ENCODE measurements at places on chromosomes 16 and 17. TPM values are rescaled to one million over a fixed set of nuclear protein-coding genes. Genes with fewer than 3 reads are reported as not detected.
A peak's percentile ranks its signal among the peaks of the same experiment; 100 is the strongest.

GRCh38 chr17:33527290-33527689 lies 234.2 kb upstream of the ASIC2 start:
- DNase-seq = no peak

DNA sequence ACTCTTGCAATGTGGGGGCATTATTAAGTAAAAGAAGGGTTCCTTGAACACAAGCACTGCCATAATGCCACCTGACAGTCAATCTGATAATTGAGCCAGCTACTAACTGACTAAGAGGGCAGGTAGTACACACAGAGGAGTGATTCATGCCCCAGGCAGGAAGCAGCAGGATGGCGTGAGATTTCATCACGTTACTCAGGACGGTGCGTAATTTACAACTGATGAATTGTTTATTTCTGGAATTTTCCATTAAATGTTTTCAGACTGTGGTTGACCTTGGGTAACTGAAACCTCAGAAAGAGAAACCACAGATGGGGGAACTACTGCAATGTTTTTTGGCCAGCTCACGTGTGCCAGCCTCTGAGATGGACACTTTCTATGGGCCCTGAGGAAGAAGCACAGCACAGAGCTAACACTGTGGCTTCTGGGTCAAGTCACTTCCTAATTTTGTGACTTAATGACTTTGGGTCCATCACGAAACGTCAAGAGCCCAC lies 46.7 kb downstream of the C17orf67 start:
- DNase-seq = no peak

- no peak for DNase-seq
Observed at GRCh38 chr17:13462673-13463124, 139.0 kb downstream of the HS3ST3A1 start.

DNA sequence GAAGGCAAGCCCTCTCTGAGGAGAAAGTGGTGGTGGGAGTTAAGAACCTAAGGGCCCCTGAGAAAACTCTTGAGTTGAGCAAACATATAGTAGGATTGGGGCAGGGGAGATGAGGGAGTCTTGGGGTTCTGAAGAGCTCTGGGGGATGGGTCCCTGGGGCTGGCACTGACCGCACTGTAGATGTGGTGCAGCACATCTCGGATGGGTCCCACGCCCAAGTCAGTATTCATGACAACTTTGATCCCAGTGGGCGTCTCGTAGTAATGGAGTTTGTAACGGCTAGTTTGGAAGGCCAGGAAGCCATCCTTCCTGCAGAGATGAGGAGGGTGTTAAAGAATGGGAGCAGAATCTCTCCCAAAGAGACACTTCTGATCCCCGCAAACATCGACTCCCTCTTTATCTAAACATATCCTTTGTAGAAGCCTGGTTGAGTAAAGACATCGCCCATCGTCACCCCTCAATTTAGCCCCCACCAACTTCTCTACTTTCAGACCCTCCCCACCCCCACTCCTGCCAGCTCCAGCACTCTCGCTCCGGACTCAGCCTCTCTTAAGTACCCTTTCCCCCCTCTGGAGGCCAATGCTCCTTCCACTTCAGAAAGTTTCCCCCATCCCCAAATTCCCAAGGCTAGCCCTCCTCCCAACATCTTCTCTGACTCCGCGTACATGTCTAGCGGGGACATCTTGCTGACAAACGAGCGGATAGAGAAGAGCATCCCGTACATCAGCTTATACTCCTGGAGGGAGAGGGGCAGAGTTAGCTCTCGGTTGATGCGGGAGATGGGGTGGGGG lies 710 bp downstream of the TRAPPC1 start:
- no peak for DNase-seq

GRCh38 chr16:2009164-2009711 lies 383 bp downstream of the ZNF598 start:
- DNase-seq = no peak

DNA sequence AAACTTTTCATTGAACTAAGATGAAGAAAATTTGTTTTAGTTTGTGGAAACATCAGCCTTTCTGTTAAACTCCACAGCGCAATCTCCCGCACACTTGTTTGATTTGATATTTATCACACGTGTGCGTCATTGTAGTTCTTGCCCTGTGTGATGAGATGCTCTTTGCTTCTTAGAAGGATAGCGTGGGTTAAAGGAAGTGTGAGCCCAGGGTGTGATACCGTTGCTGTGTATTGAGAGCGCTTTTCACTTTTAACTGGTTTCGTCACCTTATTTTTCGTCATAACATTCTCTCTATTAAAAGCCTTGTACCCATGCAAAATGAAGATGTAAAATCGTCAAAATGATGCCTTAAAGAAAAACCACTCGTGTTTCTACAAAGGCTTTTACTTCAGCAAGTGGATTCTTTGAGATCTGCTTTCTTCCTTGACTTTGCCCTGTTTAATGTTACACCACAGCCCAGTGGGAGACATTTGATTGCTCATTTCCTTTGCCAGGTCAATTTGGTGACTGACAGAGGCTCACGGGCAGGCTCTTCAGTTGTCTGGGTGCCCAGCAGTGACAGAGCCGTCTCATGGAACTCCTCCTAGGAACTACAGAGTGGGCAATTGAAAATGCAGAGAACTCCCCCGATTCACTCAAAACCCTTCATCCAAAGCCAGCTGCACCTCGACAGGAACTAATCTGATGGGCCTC lies 61.1 kb downstream of the RPA1 start:
- DNase-seq = no peak

DNA sequence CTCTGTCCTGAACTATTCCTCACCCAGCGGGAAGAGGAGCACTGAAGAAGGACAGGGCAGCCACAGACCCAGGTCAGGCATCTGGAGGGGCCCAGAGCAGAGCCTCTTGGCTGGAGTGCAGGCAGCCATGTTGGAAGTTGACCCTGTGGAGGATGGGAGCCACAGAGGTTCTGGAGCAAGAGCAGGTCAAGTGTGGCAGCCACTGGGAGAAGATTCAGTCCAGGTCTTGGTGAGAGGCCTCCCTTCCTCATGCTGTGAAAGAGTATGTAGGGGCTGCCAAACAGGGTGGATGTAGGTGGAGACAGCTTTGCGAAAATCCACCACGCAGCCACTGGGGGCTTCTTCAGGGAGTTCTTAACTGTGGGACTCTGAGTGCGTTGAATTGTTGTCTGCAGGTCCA lies 590 bp upstream of the CD79B start:
- no peak for DNase-seq

- DNase-seq = no peak
Observed at GRCh38 chr16:78659216-78659615, 559.8 kb downstream of the WWOX start.

GRCh38 chr17:46772475-46773220 lies 45.8 kb downstream of the WNT3 start:
- DNase-seq = no peak

DNA sequence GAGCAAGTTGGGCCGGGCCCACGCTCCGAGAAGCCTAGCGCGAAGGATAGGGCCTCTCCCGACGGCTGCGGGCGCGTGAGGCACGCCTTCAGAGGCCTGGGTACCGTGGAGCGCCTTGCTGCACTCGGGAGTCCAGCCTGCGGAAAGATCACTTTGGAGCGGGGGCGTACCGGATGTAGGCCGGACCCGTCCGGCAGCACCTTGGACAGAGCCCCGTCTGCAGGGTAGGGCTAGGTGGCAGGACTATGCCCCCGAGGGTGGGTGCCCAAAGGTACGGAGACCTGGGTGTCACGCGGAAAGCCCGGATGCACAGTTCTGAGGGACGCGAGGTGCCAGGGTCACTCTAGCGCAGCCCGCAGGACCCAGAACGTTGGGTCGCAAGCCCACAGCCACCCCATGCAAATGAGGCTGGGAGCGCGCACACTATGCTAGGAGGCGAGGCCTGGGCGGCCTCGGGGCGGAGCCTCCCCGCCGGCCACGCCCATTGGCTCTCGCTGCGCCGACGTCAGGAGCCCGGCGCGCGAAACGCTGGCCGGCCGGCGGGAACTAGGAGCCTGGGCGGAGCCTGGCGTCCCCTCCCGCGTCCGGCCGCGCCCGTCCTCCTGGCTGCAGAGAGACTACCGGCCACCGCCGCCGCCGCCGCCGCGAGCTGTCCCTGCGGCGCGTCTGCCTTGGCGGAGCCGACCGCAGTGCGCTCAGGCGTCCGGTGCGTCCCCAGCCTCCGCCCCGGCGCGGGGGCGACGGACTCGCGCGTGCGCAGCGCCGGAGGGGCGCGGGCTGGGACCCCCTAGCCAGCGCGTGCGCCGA lies at the start of gene PAQR4:
TSS of gene PAQR4 (plus strand) at position 611 of the 807 bp plus-strand sequence. CDS start 327 bp downstream, outside the sequence.
- DNase-seq = peak; percentile 92

The TPPP3 gene
- 44.5 TPM for total RNA-seq

The RAPGEFL1 gene
- total RNA-seq = 18.6 TPM

The PKMYT1 gene
- total RNA-seq = 25.1 TPM

The KRTAP17-1 gene
- not detected for total RNA-seq

The OR3A3 gene
- not detected for total RNA-seq

The NSRP1 gene
- 23.0 TPM for total RNA-seq

Data from type B pancreatic cell (in vitro differentiated cells).